ENCODE measurements at places on chromosomes 6 and 20. TPM values are rescaled to one million over a fixed set of nuclear protein-coding genes. Genes with fewer than 3 reads are reported as not detected.

DNA sequence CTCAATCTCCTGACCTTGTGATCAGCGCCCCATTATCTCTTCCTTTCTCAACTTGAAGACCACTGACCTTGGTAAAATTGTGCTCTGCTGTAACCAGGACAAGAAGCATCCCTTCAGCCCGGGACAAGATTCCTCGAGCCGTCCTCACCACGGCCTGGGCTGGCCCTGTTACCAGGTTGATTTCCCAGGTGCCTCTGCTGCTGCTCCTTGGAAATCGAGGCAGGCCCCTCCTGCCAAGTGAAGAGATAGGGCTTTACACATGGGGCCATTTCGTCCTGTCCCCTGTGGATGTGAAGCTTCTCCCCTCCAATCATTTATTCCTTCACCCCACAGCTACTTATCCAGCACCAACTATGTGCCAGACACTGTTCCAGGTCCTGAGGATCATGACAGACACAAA, 21.5 kb downstream of the RAB44 start:
- no peak for DNase-seq

- no peak for DNase-seq
Measured at GRCh38 chr6:44642349-44642748, 254.8 kb downstream of the CDC5L start.

The OTOR gene
- not detected for total RNA-seq

GRCh38 chr6:163373240-163373639, 41.3 kb upstream of the QKI start:
- DNase-seq, result no peak

- DNase-seq, result no peak
Measured at GRCh38 chr6:112752791-112753190, 405.7 kb downstream of the RFPL4B start.

The HLA-DQA2 gene
- total RNA-seq, result not detected
